ENCODE measurements at places on chromosomes 4 and X.

DNA sequence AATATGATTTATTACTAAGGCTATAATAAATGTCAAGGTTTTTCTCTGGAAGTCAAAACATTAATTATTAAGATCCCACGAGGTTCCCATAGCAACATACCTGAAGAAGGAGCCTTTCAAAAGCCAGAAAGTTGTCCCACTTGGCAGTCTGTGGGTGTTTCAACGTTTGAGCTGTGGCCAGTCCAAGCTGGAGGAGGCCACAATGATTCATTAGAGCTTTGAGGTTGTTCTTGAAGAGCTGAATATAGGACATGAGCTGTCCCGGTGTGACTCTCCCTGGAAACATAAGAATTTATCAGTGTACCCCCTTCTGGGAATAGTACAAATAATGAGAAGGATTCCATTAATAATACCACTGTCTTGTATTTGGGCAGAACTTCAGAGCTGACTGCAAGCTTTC, 92.1 kb downstream of the SCFD2 start:
- ATAC-seq: no peak

GRCh38 chr4:67158666-67159065, 386.6 kb downstream of the CENPC start:
- peak; percentile 58 for ATAC-seq

DNA sequence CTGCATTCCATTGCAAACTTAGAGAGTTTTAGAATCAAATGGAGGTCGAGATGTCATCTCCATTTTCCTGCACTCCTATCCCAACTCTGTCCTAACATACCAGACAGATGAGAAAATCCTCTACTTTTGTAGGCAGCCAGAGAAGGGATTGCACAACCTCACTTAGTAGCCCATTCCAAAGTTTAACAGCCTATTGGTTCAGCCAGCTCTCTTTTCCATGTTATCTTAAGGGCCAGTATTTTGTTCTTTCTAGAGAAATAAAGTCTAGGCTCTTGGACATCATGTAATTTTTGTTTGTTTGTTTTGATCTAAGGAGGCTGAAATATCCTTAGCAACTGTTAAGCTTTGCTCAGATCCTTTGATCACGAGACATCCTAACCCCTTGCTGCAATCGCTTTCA, 173.0 kb downstream of the COX18 start:
- peak; percentile 94 for ATAC-seq

- no peak for ATAC-seq
Measured at GRCh38 chr4:77124576-77124975, 32.4 kb upstream of the CCNG2 start.

DNA sequence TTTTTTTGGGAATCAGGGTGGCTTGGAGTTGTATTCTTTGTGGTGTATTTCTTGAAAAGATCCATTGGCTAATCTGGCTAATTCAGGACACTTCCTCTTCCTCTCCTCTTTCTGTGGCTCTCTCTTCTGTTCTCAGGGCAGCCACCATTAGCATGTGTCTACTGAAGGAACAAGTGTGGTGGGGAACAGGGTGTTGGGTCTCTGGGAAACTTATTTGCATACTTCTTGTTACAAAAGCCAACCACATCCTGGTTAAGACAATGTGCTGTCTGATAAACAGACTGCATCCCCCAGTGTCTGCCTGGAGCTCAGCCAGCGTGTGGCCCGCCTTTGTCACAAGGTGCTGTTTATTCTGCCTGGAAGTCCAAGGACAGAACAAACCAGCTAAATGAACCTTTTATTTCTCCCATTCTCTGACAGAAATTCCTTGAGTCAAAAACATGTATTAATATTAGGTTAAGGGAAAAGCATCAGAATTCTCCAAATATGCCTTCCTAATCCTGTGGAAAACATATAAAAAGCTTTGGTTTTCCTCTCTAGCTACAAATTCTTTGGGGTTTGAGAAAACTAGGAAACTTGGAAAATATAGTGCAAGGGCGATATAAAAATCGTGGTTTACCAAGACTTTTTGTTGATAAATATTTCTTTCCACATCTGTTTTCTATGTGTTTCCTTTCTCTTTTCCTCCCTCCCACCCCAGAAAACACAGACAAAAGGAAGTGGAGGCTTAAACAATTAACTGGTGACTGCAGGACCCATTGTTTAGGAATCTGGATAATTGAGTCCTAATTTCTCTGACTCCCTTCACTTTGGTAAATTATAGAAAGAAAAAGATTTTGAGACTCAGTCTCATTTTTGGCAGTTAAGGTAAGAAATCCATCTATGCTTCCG, 203.6 kb downstream of the SPRY1 start:
- peak; percentile 67 for ATAC-seq

GRCh38 chr4:138507522-138507921, 265.4 kb upstream of the SLC7A11 start:
- ATAC-seq: peak; percentile 41

GRCh38 chr4:8599091-8599460, 6.5 kb downstream of the CPZ start:
- ATAC-seq: no peak

Data from gastroesophageal sphincter (tissue), 4 donors.